Activated CD4-positive, alpha-beta memory T cell treated with anti-CD3 and anti-CD28 coated beads for 36 hours (primary cell): ENCODE measurements at places on chromosomes 6 and 20. TPM values are rescaled to one million over a fixed set of nuclear protein-coding genes. Genes with fewer than 3 reads are reported as not detected.

DNA sequence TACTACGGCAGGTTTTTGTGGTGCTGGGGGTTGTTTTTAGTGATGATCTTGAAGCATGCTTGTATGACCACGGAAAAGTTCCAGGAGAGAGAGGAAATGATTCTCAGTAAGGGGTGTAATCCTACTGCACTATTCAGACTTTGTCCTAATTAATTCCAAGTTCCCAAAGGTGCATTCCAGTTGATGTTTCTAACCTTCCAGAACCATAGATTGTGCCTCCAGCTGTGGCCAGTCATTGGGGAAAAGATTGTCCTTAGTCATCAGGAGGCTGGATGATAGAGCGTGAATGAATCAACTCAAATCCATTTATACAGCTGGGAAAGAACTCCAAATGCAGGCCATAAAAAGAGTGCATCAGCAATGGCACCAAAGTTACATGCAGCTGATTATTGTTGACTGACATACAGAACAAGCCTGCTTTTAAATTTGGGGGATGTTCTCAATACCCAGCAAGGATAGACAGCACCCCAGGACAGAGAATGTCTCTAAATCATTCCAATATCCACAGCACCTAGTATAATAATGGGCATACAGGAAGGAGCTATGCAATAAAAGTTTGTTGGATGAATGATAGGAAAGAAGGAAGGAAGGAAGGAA, 27.8 kb upstream of the PKHD1 start:
- H3K27ac ChIP-seq, result no peak overlapping the region
- H3K36me3 ChIP-seq, result peaks cover 3% of the 10 kb centered on the region
- no peaks in the 10 kb centered on the region for H3K4me1 ChIP-seq
- no peak for DNase-seq
- H3K4me3 ChIP-seq, result no peak overlapping the region
- H3K27me3 ChIP-seq, result peaks cover 4% of the 10 kb centered on the region

DNA sequence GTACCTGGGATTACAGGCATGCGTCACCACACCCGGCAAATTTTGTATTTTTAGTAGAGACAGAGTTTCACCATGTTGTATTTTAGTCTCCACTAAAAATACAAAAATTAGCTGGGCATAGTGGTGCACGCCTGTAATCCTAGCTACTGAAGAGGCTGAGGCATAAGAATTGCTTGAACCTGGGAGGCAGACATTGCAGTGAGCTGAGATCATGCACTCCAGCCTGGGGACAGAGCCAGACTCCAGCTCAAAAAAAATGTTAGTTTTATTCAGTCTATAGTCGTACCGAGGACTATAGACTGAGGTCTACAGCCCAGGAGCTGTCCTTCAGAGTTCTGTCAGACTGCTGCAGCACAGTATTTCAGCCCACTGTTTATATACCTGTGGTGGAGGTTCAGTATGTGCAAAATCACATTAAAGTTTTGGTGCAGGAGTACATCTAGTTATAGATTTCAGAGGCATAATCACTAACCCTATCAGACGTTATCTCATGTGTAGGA, 3.6 kb upstream of the CASP8AP2 start:
- no peak for DNase-seq
- H3K36me3 ChIP-seq, result peaks cover 9% of the 10 kb centered on the region
- H3K4me1 ChIP-seq, result peaks cover 8% of the 10 kb centered on the region
- H3K27me3 ChIP-seq, result no peaks in the 10 kb centered on the region
- no peak overlapping the region for H3K4me3 ChIP-seq

DNA sequence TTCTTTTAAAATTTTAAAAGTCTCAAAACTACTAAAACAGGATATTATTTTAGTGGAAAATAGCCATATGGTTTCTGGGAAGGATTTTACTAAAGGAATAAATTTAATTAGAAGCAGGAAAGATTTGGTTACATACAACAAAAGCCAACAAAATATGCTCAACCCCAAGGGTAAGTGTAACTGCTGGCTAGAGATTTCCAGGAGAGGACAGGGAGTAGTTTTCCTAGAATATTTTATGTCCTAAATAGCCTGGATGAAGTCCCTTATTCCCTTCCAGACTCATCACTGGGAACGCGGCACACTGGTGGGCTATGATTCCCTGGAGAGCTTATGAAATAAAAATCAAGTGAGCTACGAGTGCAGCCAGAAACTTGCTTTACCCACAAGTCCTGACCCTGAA, 66.6 kb downstream of the SGK1 start:
- DNase-seq, result no peak
- peaks cover 40% of the 10 kb centered on the region for H3K4me1 ChIP-seq
- H3K27ac ChIP-seq, result no peak overlapping the region
- no peaks in the 10 kb centered on the region for H3K36me3 ChIP-seq
- no peak overlapping the region for H3K4me3 ChIP-seq

GRCh38 chr20:44471481-44471882, 4.2 kb upstream of the TTPAL start:
- H3K4me1 ChIP-seq, result peaks cover 11% of the 10 kb centered on the region
- H3K27ac ChIP-seq, result no peak overlapping the region
- no peaks in the 10 kb centered on the region for H3K36me3 ChIP-seq
- no peak overlapping the region for H3K4me3 ChIP-seq

The BPIFB2 gene
- not detected for total RNA-seq

The HAO1 gene
- total RNA-seq, result not detected

GRCh38 chr20:52655395-52655794, 316.8 kb upstream of the TSHZ2 start:
- no peak overlapping the region for H3K27ac ChIP-seq
- H3K36me3 ChIP-seq, result no peaks in the 10 kb centered on the region
- H3K4me1 ChIP-seq, result no peaks in the 10 kb centered on the region
- DNase-seq, result no peak
- H3K4me3 ChIP-seq, result no peak overlapping the region

- no peaks in the 10 kb centered on the region for H3K27me3 ChIP-seq
- no peaks in the 10 kb centered on the region for H3K36me3 ChIP-seq
- DNase-seq, result peak; percentile 50
- H3K4me1 ChIP-seq, result peaks cover 51% of the 10 kb centered on the region
Measured at GRCh38 chr20:3995067-3995748, 20.1 kb downstream of the RNF24 start.

- no peaks in the 10 kb centered on the region for H3K36me3 ChIP-seq
- no peak for DNase-seq
- peak overlapping the region; percentile 90 for H3K4me3 ChIP-seq
- H3K27ac ChIP-seq, result no peak overlapping the region
- peaks cover 16% of the 10 kb centered on the region for H3K4me1 ChIP-seq
Measured at GRCh38 chr6:144285548-144285797, 338 bp downstream of the UTRN start.

The ZNF165 gene
- total RNA-seq, result 4.0 TPM

The FOXS1 gene
- total RNA-seq, result not detected

The MYB gene
- 19.7 TPM for total RNA-seq

DNA sequence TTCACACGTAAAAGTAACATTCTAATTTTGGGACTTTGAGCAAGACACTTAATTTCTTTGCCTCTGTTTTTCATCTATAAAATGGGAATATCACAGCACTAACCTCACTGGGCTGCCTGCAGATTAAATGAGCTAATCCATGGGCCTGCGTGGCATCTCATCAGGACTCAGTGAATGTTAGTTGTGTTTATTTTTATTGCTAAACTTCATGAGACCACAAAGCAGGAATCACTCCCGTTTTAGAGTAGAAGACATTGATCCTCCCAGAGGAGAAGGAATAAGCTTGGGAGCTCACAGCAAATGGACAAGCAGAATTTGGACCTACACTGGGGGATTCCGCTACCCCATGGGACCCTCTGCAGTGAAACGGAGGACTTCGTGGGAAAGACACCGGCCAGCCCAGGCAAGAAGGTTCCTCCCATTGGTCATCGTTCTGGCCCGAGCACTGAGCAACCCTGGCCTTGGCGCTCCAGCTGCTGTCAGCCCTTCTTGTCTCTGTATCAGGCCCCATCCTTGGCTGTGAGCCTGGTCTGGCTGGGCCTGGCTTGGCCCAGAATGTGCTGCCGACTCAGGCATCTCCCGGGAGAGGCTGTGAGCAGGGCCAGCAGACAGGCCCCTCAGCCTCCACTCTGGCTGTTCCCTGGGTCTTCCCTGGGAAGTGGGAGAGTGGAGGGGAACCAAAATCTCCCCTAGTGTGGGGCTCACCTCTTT, 79.8 kb downstream of the NFATC2 start:
- H3K27me3 ChIP-seq, result no peaks in the 10 kb centered on the region
- DNase-seq, result no peak

DNA sequence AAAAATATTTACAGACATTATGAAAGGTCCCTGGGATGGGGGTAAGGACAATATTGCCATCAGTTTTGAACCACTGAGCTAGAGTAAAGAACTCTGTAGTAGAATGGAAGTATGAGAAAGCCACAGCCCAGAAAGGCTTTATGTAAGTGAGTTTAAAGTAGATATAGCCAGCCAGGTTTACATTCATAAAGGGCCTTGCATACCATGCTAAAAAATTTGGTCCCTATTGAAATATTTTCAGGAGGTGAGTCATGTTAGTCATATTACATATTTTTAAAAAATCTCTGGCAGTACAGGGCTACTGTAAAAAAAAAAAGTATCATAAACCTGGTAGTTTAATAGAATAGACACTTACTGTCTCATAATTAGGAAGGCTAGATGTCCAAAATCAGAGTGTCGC, 3.5 kb downstream of the ZKSCAN8 start:
- no peaks in the 10 kb centered on the region for H3K27me3 ChIP-seq
- no peak overlapping the region for H3K27ac ChIP-seq
- DNase-seq, result no peak
- no peak overlapping the region for H3K4me3 ChIP-seq
- peaks cover 39% of the 10 kb centered on the region for H3K36me3 ChIP-seq

- H3K27ac ChIP-seq, result no peak overlapping the region
- H3K36me3 ChIP-seq, result no peaks in the 10 kb centered on the region
- DNase-seq, result no peak
- H3K27me3 ChIP-seq, result no peaks in the 10 kb centered on the region
Measured at GRCh38 chr6:98107801-98108200, 726.6 kb upstream of the POU3F2 start.

DNA sequence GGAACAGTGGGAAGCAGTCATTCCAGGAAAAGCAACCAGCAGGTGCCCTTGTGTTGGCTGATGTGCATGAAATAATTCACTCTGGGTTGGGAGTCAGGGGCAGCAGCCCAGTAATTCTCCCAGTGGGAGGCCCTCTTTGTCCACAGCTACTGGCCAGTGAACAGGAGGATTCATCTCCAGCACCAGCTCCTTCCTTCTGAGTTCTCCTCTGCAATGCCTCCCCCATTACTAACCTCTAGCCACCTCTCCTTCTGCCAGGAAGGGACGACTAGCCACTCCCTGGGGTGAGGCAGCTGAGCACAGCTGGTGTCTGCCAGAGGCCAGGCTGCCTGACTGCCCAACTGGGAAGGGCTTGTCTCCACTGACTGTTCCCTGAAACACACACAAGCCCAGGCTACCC, 12.5 kb upstream of the R3HDML start:
- no peaks in the 10 kb centered on the region for H3K36me3 ChIP-seq
- H3K27ac ChIP-seq, result no peak overlapping the region
- H3K4me3 ChIP-seq, result no peak overlapping the region
- peaks cover 3% of the 10 kb centered on the region for H3K27me3 ChIP-seq
- no peaks in the 10 kb centered on the region for H3K4me1 ChIP-seq
- DNase-seq, result no peak

DNA sequence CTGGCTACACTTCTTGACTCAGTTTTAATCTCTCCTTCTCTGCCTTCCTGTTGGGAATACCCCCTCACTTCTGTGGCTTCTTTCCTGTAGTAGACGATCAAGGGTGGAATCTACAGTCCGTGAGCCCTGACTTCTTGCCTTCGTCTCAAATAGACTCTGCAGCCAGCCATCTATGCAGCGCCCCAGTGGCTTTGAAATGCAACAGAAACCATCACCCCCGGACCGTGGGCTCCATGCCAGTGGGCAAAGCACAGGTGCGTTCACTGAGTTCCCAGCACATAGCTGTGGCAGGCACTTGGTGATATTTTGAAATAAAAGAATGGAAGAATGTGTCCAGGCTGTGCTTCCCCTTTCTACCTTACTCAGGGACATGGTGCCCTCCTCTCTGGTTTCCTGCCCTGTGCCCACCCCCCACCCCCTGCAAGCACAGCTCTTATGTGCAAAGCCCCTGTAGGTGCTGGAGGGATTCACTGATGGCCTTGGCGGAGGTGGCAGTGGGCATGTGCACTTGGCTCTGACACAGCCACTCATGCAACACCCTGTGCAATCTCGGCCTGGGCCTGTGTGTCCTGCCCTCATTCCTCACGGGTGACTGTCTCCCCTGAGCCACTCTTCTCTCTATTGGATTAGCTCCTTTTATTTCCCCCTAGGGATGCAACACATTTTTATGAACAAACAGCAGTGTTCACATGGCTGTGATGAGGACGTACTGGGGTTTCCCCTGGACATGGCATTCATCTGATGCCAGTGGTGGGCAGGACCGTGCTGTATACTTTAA, 5.5 kb upstream of the CDSN start:
- H3K4me1 ChIP-seq, result peaks cover 2% of the 10 kb centered on the region
- H3K4me3 ChIP-seq, result no peak overlapping the region
- H3K27ac ChIP-seq, result no peak overlapping the region
- DNase-seq, result no peak

DNA sequence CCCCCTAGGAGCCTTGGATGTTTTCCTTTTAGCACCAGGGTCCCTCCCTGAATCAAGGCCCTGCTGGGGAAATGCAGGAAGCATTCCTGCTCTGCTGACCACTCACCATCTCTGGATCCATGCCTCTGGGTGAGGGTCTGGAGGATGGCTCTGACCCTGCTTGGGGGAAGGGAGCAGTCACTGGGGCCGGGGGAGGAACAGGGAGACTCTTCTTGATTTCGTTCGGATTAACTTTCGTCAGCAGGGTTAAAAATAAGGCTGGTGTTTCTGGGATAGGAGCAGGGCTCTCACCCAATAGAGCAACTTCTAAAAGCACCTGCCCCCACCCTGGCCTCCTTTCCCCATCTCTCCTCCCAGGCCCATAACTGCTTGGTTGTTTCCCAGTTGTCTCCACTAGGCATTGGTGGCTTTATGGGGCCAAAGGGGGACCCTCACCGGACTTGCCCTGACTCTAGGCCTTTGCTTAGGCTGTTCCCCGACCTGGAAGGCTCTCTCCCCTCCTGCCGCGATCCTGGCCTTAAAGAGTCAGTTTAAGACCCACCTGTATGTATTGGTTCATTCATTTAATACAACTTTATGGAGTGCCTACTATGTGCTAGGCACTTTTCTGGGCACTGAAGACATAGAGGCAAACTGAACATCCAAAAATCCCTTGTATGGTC, 63.0 kb downstream of the JPH2 start:
- no peaks in the 10 kb centered on the region for H3K36me3 ChIP-seq
- no peak overlapping the region for H3K27ac ChIP-seq
- H3K4me3 ChIP-seq, result no peak overlapping the region
- DNase-seq, result no peak
- peaks cover 15% of the 10 kb centered on the region for H3K27me3 ChIP-seq

DNA sequence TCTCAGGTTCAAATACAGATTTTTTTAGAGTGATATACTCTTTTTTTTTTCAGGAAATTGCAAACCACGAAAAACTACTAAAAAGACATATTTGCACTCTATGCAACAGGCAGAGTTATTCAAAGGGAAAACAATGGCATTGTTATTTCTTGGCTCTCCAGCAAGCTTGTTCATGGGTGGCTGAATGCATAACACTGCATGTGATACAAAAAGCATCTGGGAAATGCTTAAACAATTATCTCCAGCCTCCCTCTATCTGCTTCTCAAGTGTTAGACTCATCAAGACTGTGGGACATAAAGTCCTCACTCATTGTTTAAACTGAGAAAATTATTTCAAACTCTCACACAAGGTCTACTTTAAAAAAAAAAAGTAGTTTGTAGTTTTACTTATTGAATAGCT, 7.3 kb upstream of the COL12A1 start:
- H3K4me1 ChIP-seq, result peaks cover 17% of the 10 kb centered on the region
- no peak overlapping the region for H3K27ac ChIP-seq
- no peak overlapping the region for H3K4me3 ChIP-seq
- no peak for DNase-seq
- no peaks in the 10 kb centered on the region for H3K36me3 ChIP-seq
